ENCODE measurements at places on chromosomes 12 and 14. TPM values are rescaled to one million over a fixed set of nuclear protein-coding genes. Genes with fewer than 3 reads are reported as not detected.

RNASE3 gene
- total RNA-seq, result not detected

ASPG gene
- total RNA-seq, result not detected

RNF212B gene
- not detected for total RNA-seq

CLEC9A gene
- not detected for total RNA-seq

EFS gene
- not detected for total RNA-seq

AICDA gene
- not detected for total RNA-seq

KRT6B gene
- total RNA-seq, result not detected

REC8 gene
- total RNA-seq, result 22.3 TPM

MAP1LC3B2 gene
- total RNA-seq, result 1.2 TPM

GRCh38 chr12:39905152-39905551, 200.7 kb downstream of the SLC2A13 start:
- no peak overlapping the region for H3K27ac ChIP-seq
- DNase-seq, result no peak

- peaks cover 7% of the 10 kb centered on the region for H3K36me3 ChIP-seq
- no peak for DNase-seq
- no peak overlapping the region for H3K4me3 ChIP-seq
- no peaks in the 10 kb centered on the region for H3K27me3 ChIP-seq
These were observed 32.7 kb downstream of the CCDC92 start for GRCh38 chr12:123939716-123940626.

DNA sequence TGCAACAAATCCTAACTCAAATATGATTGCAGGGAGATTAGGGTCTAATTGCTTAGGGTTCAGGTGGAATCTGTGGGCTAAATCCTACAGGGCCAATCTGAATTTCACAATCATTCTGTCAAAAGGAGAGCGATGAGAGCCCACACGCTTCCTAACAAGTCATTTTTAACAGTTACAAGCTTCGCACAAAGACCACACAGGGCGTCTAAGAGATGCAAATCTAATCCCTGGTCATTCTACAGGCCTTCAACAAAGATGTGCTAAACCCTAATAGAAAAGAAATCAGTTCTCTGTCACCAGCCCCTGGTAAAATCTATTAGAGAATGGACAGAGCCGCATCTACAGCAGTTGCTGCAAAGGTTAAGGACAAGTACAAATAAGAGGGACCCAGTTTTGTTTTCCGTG, 15.3 kb downstream of the NKX2-1 start:
- H3K27me3 ChIP-seq, result peaks cover 71% of the 10 kb centered on the region
- no peaks in the 10 kb centered on the region for H3K36me3 ChIP-seq
- peaks cover 26% of the 10 kb centered on the region for H3K4me1 ChIP-seq

DNA sequence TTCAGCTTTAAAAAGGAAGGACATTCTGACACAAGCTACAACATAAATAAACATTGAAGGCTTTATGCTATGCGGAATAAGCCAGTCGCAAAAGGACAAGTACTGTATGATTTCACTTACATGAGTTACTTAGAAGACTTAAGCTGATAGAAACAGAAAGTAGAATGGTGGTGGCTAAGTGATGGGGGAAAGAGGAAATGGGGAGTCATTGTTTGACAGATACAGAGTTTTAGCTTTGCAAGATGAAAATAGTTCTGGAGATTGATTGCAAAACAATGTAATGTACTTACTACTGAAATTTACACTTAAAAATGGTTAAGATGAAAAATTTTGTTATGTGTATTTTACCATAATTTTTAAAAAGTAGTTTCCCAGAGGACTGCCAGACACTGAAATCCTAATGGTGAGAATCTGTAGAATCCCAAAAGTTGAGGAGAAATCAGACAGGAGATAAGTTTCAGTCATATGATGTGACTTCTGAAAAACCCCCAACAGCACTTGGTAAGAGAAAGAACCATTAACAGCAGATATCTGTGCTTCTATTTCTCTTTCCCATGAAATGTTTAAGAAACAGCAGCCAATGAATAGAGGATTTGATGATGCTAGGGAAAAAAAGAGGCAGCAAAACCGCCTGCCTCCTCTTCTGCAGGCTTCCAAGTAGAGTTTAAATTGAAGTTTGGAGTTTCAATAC, 16.6 kb upstream of the CLEC2A start:
- no peaks in the 10 kb centered on the region for H3K36me3 ChIP-seq
- H3K4me3 ChIP-seq, result no peak overlapping the region
- no peaks in the 10 kb centered on the region for H3K27me3 ChIP-seq
- DNase-seq, result peak; percentile 20
- no peak overlapping the region for H3K27ac ChIP-seq

- H3K27me3 ChIP-seq, result no peaks in the 10 kb centered on the region
- peaks cover 4% of the 10 kb centered on the region for H3K36me3 ChIP-seq
- no peak for DNase-seq
- peaks cover 14% of the 10 kb centered on the region for H3K4me1 ChIP-seq
These were observed 1.3 kb upstream of the NR2C1 start for GRCh38 chr12:95074766-95075165.

GRCh38 chr12:93167841-93168492, 209.8 kb upstream of the NUDT4 start:
- peaks cover 17% of the 10 kb centered on the region for H3K4me1 ChIP-seq
- H3K27ac ChIP-seq, result peak overlapping the region; percentile 67
- H3K36me3 ChIP-seq, result no peaks in the 10 kb centered on the region
- peak; percentile 85 for DNase-seq
- peak overlapping the region; percentile 49 for H3K4me3 ChIP-seq

DNA sequence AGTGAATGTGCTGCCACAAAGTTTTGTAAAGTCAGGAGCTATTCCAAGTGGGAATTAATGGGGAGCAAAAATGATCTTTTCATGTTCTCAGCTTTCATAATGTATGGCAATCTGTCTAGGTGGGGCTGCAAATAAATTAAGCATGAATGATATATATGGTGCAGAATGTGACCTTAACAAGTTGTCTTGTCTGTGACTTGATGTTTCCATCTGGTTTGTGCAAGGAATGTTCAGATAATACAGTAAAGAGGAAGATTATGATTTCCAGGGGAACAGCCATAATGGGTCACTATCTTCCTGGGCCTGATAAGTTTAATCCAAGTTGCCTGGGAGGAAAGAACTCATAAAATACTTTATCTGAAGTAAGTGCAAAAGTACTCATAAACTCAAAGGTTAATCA, 1815.8 kb upstream of the FLRT2 start:
- DNase-seq, result no peak
- no peaks in the 10 kb centered on the region for H3K4me1 ChIP-seq
- H3K4me3 ChIP-seq, result no peak overlapping the region
- no peaks in the 10 kb centered on the region for H3K27me3 ChIP-seq
- H3K27ac ChIP-seq, result no peak overlapping the region

DNA sequence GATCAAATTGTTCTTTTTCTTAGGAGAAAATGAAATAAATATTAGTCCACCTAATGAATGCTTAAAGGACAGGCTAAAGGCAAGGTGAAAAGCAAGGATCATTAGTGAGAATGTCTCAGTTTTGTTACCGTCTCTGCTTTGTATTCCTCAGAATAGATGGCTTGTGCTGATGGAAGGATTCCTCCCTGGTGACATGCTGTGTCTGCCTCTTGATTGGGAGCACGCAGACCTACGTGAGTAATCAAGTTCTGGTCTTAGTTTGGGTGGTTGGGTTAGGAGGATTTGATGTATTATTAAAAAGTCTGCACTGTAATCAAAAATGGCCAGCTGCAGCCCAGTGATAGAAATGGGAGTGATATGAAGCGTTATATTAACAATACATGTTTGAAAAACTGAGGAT, 78.8 kb upstream of the RTL1 start:
- H3K27ac ChIP-seq, result no peak overlapping the region
- H3K27me3 ChIP-seq, result peaks cover 8% of the 10 kb centered on the region
- no peaks in the 10 kb centered on the region for H3K36me3 ChIP-seq
- no peaks in the 10 kb centered on the region for H3K4me1 ChIP-seq

DNA sequence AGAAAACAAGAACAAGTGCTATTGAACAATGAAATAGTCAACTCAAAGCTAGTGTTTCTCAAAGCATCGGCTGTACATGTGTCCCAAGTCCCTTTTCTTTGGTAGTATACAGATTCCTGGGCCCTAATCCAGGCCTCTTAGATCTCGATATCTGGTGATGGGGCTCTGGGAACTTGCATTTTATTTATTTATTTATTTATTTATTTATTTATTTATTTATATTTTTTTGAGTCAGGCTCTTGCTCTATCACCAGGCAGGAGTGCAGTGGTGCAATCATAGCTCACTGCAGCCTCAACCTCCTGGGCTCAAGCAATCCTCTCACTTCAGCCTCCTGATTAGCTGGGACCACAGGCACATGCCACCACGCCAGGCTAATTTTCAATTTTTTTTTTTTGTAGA, 17.1 kb downstream of the SYNDIG1L start:
- H3K4me1 ChIP-seq, result no peaks in the 10 kb centered on the region
- no peak overlapping the region for H3K27ac ChIP-seq
- no peak for DNase-seq
- no peaks in the 10 kb centered on the region for H3K36me3 ChIP-seq
- H3K4me3 ChIP-seq, result no peak overlapping the region
- peaks cover 3% of the 10 kb centered on the region for H3K27me3 ChIP-seq

- H3K36me3 ChIP-seq, result no peaks in the 10 kb centered on the region
- no peak for DNase-seq
- H3K27me3 ChIP-seq, result peaks cover 5% of the 10 kb centered on the region
- no peaks in the 10 kb centered on the region for H3K4me1 ChIP-seq
- no peak overlapping the region for H3K27ac ChIP-seq
These were observed 107.1 kb downstream of the MYRFL start for GRCh38 chr12:69932154-69932553.

DNA sequence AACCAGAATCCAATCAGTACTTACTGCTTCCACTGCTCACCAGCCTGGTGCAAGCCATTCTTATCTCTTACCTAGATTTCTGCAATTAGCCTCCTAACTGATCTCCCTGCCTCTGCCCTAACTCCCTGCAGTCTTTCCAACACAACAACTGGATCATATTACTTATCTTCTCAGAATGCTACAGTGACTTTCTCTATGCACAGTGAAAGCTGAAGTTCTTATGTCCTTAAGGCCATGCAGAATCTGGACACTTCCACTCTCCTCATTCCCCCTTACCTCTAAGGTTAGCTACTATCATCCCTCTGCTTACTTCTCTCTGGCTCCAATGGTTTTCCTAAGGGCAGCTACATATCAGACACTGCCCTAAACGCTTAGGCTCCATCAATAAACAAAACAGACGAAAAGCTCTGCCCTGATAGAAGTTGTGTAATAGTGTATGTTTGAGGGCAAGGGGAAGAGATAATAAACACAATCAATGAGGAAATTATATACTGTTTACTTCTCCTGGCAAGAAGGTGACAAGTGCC, 4.0 kb downstream of the KTN1 start:
- H3K27me3 ChIP-seq, result no peaks in the 10 kb centered on the region
- H3K4me1 ChIP-seq, result peaks cover 43% of the 10 kb centered on the region
- no peaks in the 10 kb centered on the region for H3K36me3 ChIP-seq
- no peak overlapping the region for H3K4me3 ChIP-seq
- no peak for DNase-seq
- H3K27ac ChIP-seq, result no peak overlapping the region

GRCh38 chr14:32403021-32403420, 73.9 kb downstream of the AKAP6 start:
- DNase-seq, result no peak
- no peak overlapping the region for H3K27ac ChIP-seq
- peaks cover 2% of the 10 kb centered on the region for H3K4me1 ChIP-seq

GRCh38 chr12:34301251-34302130, 279.2 kb downstream of the ALG10 start:
- H3K27ac ChIP-seq, result no peak overlapping the region
- peaks cover 9% of the 10 kb centered on the region for H3K36me3 ChIP-seq
- no peaks in the 10 kb centered on the region for H3K27me3 ChIP-seq
- H3K4me3 ChIP-seq, result no peak overlapping the region
- no peaks in the 10 kb centered on the region for H3K4me1 ChIP-seq
- no peak for DNase-seq

DNA sequence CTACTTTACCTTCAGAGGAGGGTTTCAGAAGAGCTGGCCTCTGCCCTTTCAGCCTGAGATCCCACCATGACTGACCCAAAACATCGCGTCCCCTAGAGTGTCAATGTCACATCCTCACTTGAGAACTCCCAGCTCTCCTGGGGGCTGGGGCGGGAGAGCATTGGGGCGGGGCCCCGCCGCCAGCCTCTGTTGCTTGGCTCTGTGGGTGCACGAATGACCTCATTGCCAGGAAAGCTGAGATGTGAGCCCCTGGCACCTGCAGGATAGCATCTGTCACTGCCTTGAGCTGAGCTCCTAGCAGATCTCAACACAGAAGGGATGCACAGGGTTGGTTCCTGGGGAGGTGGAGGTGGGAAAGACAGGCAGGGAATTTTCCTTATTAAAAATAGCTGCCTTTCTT, 20.6 kb upstream of the MYL2 start:
- H3K4me3 ChIP-seq, result no peak overlapping the region
- H3K36me3 ChIP-seq, result no peaks in the 10 kb centered on the region
- H3K4me1 ChIP-seq, result peaks cover 7% of the 10 kb centered on the region
- peaks cover 11% of the 10 kb centered on the region for H3K27me3 ChIP-seq
- no peak for DNase-seq

GRCh38 chr12:3931776-3932175, 58.6 kb upstream of the PARP11 start:
- H3K4me3 ChIP-seq, result no peak overlapping the region
- H3K36me3 ChIP-seq, result no peaks in the 10 kb centered on the region
- no peak overlapping the region for H3K27ac ChIP-seq
- DNase-seq, result no peak

- DNase-seq, result no peak
- H3K36me3 ChIP-seq, result no peaks in the 10 kb centered on the region
- peaks cover 2% of the 10 kb centered on the region for H3K4me1 ChIP-seq
- no peak overlapping the region for H3K27ac ChIP-seq
- H3K27me3 ChIP-seq, result no peaks in the 10 kb centered on the region
These were observed 103.3 kb downstream of the PELI2 start for GRCh38 chr14:56221382-56222128.

GRCh38 chr12:119153477-119154434, 25.0 kb upstream of the HSPB8 start:
- peaks cover 1% of the 10 kb centered on the region for H3K36me3 ChIP-seq
- peak; percentile 9 for DNase-seq
- peaks cover 17% of the 10 kb centered on the region for H3K27me3 ChIP-seq
- H3K4me3 ChIP-seq, result no peak overlapping the region

DNA sequence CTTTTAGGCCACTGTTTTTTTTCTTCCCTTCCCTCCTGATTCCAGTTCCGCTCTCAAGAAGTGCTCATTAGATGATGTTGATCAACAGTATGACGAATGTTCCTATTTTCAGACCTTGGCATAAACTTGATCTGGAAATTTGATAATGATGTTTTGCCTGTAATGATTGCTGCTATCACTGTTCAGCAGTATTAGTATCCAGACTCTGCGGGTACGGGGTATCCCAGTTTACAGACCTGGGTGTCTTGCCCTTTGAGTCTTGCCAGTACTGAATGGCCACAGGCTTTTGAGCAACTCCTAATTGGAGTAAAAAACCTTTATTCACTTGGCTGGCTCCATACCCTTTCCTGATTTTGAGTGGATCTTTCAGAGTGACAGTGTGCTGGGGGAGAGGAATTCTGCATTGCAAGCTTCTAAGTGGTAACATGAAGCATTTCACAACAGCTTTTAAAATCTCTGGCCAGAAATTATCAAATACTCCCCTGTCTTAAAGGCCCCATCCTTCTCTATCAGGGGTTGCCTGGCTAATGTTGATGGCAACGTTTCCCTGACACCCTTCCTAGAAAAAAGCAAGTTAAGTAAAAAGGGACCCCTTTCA, 5.9 kb upstream of the ASB8 start:
- no peak for DNase-seq
- H3K27me3 ChIP-seq, result no peaks in the 10 kb centered on the region
- peaks cover 18% of the 10 kb centered on the region for H3K4me1 ChIP-seq
- H3K36me3 ChIP-seq, result no peaks in the 10 kb centered on the region
